ENCODE measurements at places on chromosomes 16 and 17.

- no peak for DNase-seq
Measured at GRCh38 chr17:43579566-43580140, 33.5 kb upstream of the ETV4 start.

- no peak for DNase-seq
Measured at GRCh38 chr17:47717261-47717697, 15.8 kb upstream of the TBX21 start.

DNA sequence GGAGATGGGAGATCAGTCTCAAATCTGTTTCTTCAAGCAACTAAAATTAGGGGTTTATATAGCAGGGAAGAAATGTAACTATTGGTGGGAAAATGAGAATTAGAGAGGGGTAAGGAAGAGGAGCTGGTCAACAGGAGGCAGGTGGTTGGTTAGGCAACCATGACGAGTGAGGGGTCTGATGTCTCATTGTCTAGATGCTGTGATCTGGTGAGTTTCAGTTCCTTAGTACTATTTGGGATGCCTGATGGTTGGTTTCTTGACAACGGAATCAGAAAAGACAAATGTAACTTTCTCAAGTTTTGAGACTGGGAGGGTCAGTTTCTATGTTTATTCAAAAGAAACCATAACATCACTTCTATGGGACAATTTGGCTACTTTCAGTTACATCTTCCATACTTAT, 415.3 kb upstream of the C16orf82 start:
- DNase-seq: no peak

DNA sequence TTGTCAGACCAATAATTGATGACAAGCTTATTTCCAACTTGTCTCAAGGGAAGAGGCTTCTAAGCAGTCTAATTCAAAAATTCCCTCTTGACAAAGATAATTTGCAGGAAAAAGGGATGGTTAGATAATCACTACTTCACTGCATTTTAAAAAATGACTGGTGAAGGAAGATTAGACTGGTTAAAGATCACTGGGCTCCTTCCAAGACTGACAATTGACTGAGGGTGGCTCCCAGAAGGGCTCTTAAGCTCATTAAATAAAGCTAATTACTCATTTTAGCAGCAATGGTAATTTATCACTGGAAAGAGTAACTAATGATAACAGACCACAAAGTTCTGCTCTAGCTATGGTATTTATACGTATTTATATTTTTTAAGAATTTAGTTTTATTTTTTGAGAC, 4.4 kb upstream of the HEATR3 start:
- no peak for DNase-seq

DNA sequence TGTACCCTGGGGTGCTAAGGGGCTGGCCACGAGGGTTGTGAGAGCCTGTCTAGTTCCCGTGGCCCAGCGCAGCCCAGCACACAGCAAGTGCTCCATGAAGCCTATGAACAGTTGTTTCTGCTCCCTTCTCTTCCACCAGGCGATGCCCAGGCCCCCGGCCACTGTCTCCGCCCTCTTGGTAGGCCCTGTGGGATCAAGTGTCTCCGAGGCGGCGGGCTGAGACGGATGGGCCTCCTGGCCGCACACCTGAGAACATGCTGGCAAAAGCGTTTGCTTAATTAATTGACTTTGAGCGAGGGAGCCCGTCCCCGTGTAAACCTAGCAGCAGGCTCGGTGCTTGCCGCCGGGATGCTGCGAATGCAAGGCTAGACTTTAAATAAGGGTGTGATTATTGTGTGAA, 129.7 kb upstream of the GSE1 start:
- DNase-seq: no peak

- no peak for DNase-seq
Measured at GRCh38 chr16:13061691-13062090, 160.3 kb downstream of the SHISA9 start.

DNA sequence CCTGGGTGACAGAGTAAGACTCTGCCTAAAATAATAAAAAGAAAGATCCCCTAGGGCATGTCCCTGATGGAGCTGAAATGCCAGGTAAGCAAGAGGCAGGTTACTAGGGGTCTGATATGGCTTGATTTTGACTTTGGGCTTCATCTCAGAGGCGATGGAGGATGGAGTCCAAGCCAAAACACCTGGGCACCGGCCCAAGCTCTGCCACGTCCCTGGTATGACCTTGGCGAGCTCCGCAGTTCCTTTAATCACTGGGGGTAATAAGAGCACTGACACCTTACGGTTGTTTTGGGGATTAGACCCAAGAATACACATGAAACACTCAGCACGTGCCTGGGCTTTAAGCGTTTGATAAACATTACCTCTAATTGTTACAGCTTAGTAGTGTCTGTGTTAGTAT, 350.8 kb upstream of the HSBP1 start:
- DNase-seq: no peak

DNA sequence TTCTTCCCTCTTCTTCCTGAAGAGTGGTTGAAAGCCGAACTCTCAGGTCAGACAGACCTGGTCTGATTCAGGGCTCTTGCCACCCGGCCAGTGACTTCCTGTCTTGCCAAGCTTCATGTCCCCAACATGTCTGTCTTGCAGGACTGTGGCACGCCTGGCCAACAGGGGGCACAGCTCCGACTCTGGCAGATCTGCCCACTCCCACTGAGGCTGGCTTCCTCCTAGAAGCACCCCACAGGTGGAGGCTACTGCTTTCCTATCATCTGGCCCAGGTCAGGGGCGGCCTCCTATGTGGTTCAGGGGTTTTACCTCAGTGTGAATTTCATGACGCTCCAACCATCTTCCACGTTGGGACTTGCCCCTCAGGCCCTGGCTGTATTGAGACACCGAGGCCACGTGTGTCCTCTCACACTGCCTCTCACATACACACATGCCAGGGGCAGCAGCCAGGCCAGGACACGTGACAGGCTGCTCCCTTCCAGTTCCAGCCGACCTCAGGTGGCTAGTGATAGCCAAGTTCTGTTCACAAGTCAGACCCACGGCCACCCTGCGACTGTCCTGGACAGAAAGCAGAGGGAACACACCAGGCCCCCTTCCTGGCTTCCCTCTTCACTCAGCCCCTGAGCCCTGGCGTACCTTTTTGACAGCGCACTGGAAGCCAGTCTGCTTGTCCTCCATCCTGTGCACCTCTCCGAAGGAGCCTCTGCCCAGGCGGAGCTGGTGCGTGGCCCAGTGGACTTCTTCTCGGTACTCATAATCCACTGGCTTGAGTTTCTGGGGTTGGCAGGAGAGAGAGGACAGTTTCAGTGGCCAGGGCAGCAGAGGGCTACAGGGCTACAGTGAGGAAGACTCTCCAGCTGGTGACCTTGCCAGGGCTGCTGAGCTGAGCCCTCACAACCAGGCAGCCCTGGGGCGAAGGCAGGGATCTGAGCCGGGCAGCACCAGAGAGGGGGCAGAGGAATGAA, 22.6 kb upstream of the SPATA32 start:
- DNase-seq: peak; percentile 30

GRCh38 chr17:40025991-40026815, 11.0 kb downstream of the CSF3 start:
- no peak for DNase-seq

GRCh38 chr17:56890390-56890789, 23.5 kb downstream of the TRIM25 start:
- DNase-seq: no peak

GRCh38 chr17:1834380-1835149, 4.8 kb downstream of the RPA1 start:
- no peak for DNase-seq
